ENCODE measurements at places on chromosomes 7 and 10.
A peak's percentile ranks its signal among the peaks of the same experiment; 100 is the strongest.

- no peak for DNase-seq
These were observed 87.8 kb upstream of the PPP2R2D start for GRCh38 chr10:131812736-131813604.

GRCh38 chr7:54823776-54824175 lies 64.8 kb upstream of the SEC61G start:
- DNase-seq, result peak; percentile 79

DNA sequence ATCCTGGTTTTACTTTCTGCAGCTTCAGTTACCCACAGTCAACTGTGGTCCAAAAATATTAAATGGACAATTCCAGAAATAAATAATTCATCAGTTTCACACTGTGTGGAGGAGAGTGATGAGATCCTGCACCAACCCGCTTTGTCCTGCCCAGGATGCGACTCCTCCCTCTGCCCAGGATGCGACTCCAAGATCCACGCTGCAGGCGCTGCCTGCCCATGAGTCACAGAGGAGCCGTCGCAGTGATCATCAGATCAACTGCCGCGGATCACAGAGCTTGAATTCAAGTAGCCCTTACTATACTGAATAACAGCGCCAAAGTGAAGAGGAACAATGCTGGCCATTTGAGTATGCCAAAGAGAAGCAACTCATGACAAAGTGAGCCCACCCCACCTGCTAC lies 61.5 kb downstream of the GRB10 start:
- DNase-seq, result no peak

DNA sequence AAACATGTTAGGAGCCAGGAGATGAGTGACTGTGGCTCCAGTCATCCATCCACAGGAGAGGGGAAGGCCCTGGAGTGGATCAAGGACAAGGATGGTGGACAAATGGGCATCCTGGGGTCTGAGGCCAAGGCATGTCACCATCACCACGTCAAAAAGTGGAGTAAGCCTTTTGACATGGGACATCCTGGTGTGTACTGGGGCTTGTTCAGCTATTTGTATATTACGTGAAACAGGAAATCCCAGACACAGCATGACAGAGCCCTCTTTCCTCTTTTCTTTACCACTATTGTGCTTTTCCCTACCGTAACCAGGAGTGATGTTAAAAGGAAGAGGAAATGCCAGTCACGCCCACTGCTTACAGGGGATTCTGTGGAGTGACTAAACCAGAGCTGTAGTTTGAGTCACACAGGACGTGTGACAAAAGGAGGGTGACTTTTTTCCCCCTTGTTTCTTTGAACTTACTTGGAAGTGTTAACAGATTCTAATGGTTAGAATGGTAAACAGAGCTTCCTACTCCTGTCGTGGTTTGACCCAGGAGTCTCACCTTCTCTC lies 15.4 kb downstream of the ACSL5 start:
- peak; percentile 62 for DNase-seq

GRCh38 chr7:44568771-44569560 lies 4.7 kb downstream of the DDX56 start:
- DNase-seq, result no peak

GRCh38 chr7:2480070-2480408 lies 3.8 kb upstream of the GRIFIN start:
- peak; percentile 83 for DNase-seq

DNA sequence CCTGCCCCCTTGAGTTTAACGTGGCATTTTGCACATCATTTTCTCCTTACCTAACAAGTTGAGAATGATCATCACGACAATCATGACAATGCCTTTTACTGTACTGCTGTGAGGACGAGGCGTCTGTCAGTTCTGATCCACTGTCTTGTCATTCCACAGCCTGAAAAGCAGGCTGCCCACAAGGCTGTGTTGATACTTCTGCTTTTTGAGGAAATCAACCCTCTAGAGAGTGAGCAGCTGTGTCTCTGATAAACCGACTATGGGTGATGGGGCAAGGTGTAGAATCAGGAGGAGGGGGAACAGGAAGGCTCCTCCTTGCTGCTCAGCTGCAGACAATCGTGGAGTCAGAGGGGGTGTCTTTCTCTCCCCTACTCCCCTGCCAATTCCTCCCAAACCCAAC lies 30.6 kb upstream of the C10orf120 start:
- DNase-seq, result no peak

DNA sequence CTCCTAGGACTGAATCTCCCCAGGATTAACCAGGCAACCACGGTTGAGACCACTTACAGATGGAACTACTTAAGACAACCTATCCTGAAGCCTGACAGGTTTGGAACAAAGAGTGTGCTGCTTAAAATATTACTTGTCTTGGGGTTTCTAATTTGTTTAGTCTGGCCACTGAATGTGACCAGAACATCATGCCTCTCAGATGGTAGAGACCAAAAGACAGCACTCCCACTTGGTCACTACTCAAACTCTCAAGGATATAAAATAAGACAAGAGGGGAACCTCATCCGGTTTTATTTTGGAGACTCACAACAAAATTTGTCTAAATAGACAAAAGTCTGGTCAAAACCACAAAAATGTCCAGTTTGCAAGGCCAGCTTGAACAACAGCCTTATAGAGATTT lies 15.3 kb downstream of the MRPL32 start:
- DNase-seq, result no peak

DNA sequence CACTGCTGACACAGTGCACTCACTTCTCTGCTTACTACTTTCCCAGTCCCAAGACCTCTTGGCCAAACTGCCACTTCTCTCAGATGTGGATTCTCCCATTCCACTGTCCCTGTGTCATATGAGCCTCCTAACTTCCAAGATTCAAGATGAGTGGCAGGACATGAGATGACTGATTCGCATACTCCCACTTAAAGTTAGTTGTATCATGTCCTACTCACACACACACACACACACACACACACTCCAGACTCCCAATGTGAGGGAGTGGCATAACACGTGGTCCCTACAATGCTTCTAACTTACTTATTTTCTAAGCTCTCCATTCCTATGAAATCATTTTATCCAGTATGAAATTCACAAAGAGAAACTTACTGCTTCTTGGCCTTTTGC lies 67.0 kb upstream of the CAV2 start:
- no peak for DNase-seq

- no peak for DNase-seq
These were observed 55.0 kb upstream of the PRR15 start for GRCh38 chr7:29508608-29509007.

GRCh38 chr10:93074147-93074596 lies 479 bp downstream of the CYP26A1 start:
- peak; percentile 32 for DNase-seq

DNA sequence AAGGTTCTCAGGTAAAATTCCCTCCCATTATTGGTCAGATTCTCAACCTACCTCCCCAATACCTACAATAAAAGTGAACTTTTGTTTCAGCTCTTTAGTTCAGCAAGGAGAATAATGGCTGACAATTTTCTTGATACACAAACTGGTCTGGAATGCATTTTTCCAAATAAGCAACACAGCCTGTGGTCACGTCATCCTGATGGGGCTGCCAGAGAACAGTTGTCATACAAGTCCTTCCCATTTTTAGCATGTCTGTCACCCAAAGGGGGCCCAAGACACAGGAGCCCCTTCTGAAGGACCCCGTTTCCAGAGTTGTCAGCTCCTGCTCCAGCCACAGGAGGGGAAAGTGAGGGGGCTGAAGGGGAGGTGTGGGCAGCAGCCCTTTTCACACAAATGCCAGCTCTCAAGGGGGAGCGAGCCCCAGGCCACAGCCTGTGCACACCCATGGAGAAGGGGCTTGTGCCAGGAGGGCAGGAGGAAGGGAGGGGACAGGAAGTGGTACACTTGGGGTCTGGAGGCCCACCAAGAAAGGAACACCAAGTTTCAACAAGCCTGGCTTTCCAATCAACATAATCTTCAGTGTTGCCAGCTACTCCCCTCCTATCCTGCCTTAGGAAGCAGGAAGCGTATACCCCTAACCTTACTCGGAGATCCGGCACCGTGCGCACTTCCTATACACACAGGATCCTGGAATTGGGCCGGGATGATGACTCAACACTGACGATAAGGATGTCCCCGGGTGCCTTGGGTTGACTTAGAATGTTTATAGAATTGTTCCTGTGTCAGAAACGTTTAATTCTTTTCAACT lies 43.4 kb upstream of the PDLIM1 start:
- peak; percentile 48 for DNase-seq

- no peak for DNase-seq
These were observed 139.0 kb downstream of the FGFR2 start for GRCh38 chr10:121459279-121459621.

- DNase-seq, result no peak
These were observed 61.6 kb upstream of the GPR26 start for GRCh38 chr10:123604506-123604905.

DNA sequence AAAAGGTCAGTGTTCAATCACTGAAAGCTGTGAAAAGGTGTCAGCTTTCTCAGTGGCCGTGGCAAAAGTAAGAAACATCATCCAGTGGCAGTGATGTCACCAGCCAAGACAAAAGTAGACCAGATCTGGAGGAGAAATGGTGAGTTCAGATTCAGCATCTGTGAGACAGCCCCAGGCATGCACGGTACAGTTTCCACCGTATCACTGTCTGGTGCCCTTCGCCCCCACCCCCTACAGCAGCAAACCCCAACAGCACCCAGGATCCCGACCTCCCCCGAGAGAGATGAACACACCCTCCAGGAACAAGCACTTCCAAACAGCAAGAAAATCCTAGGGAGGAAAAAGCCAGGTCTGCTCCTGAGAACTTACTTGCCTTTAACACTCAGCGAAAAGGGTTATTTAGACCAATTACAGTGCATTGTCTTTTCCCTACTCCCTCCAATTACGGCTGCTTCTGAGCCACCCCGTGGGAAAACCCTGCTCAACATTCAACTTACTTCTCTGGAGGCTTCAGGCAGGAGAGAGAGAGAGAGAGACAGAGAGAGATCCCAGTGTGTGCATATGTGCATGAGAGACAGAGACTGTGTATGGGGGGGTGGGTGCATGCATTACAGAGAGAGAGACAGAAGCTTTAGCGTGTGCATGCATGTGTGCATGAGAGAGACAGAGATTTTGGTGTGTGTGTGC lies 189.6 kb downstream of the GRID1 start:
- DNase-seq, result no peak

GRCh38 chr10:47365431-47366180 lies 17.4 kb downstream of the RBP3 start:
- no peak for DNase-seq

DNA sequence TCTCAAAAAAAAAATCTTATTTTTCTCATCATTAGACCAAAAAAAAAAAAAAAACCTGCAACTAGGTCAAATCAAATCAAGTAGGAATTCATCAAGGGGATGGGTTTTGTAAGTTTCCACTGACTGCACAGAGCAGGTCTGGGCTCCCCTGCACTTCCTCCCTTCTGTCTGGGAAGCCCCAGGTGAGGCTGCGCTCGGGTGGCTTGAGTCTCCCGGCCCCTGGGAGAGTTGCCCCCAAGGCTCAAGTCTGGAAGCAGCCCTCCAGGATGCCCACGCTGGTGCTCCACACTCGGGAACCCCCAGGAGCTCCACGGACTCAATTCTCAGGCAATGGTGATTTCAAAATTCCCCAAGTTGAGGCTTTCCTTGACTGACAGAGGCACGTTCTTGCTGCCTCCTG lies 41.7 kb upstream of the RBM33 start:
- DNase-seq, result no peak

- peak; percentile 98 for DNase-seq
These were observed 7.2 kb downstream of the C10orf90 start for GRCh38 chr10:126663328-126663727.

DNA sequence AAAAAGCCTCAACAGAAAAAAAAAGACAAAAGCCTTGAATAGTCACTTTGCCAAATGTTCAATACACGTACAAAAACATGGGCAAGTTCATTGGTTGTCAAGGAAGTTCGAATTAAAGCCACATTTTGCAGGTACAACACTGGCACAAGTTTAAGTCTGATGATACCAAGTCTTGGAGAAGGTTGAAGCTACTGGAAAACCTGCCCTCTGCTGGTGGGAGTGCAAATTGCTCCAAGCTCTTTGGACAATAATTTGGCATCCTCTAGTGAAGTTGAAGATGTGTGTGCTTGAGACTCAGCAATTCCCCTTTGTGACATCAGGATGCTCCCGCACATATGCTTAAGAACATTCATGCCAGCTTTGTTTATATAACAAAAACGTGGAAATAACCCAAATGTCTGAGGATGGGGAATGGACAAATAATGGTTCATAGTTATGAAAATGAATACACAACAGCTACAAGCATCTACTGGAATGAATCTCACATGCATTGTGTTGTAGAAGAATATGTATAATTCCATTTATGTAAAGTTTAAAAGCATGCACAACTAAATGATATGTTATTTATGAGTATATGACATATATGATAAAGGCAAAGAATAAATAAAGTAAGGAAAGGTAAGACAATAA lies 120.0 kb upstream of the PLPP4 start:
- peak; percentile 38 for DNase-seq

DNA sequence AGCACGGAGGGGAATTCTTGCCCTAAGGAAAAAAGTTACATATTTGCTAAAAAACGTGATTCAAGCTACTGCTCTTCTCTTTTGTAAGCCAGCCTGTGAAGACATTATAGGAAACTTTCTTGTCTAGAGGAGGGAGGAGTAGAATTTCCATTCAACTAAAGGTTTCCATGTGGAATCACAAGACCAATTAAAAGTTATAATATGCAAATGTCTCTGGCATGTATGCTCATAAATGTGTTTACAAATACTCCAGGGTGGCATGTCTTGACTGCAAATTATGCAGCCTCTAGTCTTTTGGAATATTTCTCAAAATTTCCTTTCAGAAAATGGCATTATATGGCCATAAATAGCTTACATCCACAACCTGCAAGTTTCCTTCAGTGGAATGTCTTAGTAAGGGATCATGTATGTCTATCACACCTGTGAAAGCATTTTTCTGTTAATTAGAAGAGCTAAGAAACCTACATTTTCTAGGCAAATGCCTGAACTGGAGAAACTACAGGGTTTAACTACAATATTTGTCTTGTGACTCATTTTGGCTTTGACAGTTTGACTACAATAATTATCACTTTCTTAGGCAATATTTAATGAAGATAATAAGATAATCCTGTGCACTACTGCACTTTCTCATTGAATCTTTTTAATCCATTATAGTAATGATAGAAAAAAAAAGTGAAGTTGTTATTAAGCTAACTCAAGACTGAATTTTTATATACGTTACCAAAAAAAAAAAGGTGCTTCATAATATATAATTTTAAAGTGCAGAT lies 111.1 kb upstream of the C10orf90 start:
- DNase-seq, result no peak

DNA sequence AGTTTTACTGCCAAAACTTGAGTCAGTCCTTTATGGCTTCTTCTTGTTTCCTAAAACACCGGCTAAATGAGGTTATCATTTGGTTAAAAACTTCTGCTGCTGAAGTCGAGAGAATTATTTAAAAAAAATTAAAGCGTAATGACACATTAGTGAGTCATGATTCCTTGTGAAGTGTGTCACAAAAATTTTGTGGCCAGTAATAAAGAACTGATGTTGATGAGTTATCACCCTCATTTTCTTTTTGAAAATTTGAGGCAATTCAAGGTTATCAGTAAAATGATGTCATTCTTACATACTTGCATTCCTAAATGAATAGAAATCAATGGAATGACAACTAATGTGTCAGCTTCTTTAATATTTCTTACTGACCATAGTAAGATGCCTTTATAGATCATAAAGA lies 427.4 kb downstream of the SORCS3 start:
- DNase-seq, result no peak

GRCh38 chr10:32616438-32616837 lies 170.5 kb downstream of the CCDC7 start:
- DNase-seq, result no peak

All from muscle of leg (tissue), 16 donors.